D721Med (cell line): ENCODE measurements at places on chromosomes 5 and 9.

- DNase-seq, result no peak
Measured at GRCh38 chr5:114339108-114339507, 22.8 kb upstream of the KCNN2 start.

DNA sequence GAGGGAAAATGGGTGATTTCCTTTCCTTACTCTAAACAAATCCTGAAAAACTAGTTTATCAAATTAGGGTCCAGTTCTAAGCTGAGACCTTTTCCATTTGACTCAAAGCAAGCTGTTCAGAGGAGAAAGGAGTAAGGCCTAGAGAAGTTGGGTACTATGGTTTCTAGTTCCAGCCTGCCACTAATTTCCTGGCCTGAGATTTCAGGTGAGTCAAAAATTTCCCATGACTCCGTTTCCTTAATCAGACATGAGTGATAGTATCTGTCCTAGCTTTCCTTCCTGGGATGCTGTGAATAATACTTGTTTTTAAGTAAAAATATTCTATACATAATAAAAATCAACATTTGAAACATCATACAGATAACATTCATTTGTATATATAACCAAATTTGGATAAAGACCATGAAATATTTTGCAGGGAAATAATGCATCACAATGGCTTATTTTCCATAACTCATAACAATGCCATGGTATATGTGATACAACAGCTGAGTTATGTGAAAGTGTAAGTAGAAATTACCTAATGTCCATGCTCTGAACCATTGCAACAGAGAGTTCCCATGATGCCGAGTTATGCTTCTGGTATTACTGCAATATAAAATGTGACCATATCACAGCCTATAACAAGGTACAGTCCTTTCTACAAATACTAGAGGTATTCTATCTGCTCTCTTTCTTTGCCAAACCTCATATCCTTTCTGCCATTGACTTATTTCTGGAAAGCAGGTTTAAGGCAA, 142.7 kb downstream of the MLLT3 start:
- no peak for DNase-seq

- DNase-seq, result no peak
Measured at GRCh38 chr9:121658166-121658565, 6.7 kb downstream of the DAB2IP start.

DNA sequence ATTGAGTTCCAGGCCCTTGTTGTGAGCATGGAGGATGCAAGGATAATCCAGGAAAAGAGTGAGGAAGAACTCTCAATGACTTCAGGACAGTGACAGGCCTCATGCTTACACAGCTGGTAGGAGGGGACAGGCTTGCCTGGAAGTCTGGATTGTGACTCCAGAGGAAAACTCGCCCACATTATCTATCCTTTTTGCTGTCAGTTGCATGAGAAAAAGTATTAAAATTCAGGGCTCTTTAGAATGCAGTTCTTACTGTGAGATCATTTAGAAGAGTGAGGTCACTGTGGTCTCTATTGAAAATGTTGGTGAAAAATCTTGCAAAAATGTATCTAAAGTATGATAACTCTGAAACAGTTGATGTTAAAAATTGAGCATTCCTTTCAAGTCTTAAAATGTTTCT, 30.5 kb downstream of the NTRK2 start:
- DNase-seq, result no peak

DNA sequence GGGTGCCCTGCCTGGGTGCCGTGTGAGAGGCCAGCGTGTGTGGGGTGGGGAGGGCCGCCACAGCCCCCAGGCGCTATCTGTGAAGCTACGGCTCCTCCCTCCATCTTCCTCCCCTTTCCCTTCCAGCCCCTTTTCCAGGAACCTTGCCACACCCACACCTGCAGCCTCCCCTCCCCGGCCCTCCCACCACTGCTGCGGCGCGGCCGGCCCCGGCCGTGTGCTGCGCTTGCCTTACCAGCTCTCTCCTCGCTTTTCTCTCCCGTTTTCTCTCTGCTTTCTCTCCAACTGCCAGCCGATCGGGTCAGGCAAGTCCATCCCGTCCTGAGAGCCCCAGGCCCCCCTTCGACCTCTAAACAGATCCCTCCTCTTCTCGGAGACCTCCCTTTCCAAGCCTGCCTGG, 21.4 kb downstream of the GOLGA2 start:
- DNase-seq, result no peak

DNA sequence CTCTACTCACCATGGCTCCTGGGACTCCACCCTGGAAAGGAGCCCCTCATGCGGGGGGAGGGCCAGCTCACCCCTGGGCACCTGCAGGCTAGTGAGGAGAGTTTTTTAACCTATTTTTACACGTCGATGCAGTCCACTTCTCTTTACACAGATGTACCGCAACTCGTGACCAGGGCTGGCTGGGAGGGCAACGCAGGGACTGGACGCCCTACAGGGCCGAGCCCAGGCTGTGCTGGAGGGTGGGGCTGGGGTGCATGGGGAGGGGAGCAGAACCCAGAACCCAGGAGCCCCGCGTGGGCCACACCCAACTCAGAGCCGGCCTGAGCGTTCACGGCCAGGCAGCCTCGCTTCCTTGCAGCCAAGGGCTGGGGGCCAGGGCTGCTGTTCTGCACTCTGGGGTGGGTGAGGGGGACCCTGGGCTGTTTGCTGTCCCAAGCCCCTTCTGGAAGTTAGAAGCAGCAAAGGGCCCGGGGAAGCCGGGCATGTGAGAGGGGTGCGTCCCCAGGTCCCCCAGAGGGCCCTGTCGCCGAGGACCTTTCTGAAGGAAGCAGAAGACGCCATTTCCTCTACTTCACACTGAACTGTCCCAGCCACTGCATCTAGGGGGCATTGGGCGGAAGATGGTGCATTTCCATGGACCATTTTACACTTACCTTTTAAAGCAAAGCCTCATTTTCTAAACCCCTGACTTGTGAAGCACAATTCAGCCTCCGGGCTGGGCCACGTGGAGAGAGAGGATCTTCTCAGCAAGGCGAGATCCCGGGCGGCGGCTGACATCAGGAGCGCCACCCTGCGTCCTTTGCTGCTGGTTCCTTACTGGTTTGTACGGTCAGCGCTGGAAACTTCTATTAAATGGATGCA, 90.5 kb downstream of the KCNT1 start:
- no peak for DNase-seq

GRCh38 chr9:98867429-98868168, 60.1 kb downstream of the GALNT12 start:
- DNase-seq, result no peak

DNA sequence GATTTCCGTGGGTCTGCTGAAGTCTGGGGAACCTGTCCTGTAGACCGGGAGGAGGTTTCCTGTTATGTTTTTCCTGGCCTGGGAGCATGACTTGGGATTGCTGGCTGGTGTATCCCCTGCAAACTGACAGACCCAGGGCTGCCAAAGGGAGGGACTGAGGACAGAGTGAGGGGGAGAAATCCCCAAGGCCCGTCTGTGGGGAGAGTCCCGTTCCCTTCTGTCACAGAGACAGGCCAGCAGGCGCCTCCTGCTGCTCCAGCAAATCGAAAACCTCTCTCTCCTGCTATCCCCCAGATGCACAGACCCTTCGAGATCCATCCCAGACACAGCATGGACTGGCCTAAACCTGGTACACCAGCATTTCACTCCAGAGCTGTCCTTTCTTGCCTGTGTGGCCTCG, 56.2 kb upstream of the ALDH1B1 start:
- DNase-seq, result no peak

GRCh38 chr9:2241461-2241835, 226.3 kb downstream of the SMARCA2 start:
- no peak for DNase-seq

- DNase-seq, result no peak
Measured at GRCh38 chr5:63101870-63102269, 523.3 kb downstream of the LRRC70 start.

DNA sequence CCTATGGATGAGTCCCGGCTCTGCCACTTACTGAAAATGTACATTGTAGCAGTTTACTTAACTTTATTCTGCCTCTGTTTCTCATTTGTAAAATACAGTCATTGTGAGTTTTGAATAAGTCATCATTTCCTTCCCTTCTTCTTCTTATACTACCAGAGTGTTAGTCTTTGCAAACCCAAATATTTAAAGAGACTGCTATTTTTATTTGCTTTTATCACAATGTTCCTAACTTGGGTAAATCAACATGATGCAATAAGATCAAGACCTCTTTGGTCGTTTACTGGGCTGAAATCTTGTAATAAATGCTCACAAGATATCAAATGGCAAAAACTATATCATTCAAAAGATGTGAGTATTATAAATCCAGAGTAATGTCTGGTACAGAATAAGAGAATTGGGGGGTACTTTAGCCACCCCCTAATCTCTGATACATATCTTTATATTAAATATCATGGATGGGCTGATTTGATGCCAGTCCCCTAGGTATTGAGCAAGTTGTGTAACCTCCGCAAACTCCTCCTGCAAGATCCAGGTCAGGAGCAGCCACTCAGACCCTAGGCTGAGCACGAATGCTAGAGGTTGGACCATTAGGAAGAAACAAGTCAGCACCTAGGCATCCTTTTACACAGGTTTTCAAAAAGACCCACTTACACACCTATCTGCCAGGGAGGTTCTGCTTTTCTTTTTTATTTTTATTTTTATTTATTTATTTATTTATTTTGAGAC, 13.3 kb upstream of the GLDC start:
- no peak for DNase-seq

DNA sequence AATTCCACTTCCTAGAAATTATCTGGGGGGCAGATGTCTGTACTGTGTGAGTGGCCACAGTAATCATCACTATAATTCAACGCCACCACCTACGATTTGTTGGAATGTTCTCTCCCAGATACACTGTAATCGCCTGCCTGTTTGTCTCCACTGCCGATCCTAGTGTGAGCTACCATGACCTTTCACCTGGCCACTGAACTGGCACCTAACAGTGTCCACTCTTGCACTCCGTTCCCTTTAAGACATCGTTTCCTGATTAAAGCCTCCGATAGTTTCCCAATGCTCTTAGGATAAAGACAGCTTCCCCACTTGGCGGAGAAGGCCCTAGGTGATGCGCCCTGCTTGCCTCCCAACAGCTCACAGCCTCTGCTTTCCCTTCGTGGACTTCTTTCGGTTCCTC, 4.0 kb downstream of the PHYKPL start:
- no peak for DNase-seq

GRCh38 chr5:6712142-6712576, 1.1 kb upstream of the TENT4A start:
- no peak for DNase-seq
